T-helper 2 cell treated with Interferon-gamma antibody and Interleukin-4, amounts not matched to agents 5 μg/mL and 100 μg/mL, for 36 hours (primary cell): ENCODE measurements at places on chromosomes 1 and 21.

GRCh38 chr1:39214998-39215873, 10.7 kb downstream of the MACF1 start:
- peak; percentile 43 for DNase-seq

GRCh38 chr1:161119092-161119903, 1.4 kb downstream of the NIT1 start:
- peak; percentile 70 for DNase-seq

DNA sequence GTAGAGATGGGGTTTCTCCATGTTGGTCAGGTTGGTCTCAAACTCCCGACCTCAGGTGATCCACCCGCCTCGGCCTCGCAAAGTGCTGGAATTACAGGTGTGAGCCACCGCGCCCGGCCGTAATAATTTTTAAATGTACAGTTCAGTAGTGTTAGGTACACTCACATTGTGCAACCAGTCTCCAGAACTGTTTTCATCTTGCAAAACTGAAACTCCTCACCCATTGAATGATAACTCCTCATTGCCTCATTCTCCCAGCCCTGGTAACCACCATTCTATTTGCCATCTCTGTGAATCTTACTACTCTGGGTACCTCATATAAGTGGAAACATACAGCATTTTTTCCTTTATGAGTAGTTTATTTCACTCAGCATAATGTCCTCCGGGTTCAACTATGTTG, 3.4 kb downstream of the NLRP3 start:
- no peak for DNase-seq

GRCh38 chr21:43646550-43647260, 12.6 kb downstream of the HSF2BP start:
- DNase-seq = peak; percentile 80

GRCh38 chr21:41241341-41241740, 73.4 kb downstream of the BACE2 start:
- DNase-seq = no peak

GRCh38 chr1:197807739-197808453, 32.6 kb upstream of the DENND1B start:
- DNase-seq = no peak

GRCh38 chr1:107617456-107617855, 347.5 kb downstream of the VAV3 start:
- no peak for DNase-seq

- DNase-seq = no peak
These were observed 16.3 kb downstream of the SOX13 start for GRCh38 chr1:204089044-204089751.

- no peak for DNase-seq
These were observed 34.5 kb upstream of the PLXNA2 start for GRCh38 chr1:208278638-208279037.

DNA sequence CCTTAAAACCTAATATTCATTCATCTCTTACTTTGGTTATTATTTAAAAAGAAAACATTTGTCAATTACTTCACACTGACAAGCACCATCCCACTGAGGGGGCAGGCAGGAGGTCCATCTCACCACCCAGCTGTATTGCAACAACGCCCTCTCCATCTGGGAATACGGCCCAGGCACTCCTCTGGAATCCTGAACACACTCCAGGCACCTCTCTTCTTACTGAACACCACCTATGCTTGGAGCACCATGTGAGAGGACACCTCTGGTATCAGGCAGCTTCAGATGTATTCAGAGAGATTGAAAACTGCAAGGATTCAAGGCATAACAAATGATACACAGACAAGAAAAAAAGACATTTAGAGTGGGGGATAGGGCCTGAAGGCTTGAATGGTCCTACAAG, 147.1 kb downstream of the CACNA1E start:
- DNase-seq = no peak

DNA sequence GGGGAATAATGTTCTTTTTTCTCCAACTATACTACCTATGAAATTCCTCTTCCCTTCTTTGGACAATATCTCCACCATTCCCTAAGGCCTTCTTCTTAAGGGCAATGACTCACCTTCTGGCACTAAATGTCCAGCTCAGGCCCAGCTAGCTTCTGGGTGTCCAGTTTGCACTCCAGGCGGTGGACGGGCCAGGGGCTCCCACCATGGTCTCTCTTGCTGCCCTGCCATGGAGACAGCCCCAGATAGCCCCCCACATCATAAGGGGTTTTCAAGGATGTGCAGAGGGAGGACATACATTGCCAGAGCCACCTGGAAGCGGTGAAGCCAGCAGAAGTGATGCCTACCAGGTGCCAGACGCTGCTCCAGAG, 43.8 kb downstream of the C1orf198 start:
- no peak for DNase-seq

- peak; percentile 54 for DNase-seq
These were observed 76.8 kb downstream of the CD46 start for GRCh38 chr1:207828485-207829158.

DNA sequence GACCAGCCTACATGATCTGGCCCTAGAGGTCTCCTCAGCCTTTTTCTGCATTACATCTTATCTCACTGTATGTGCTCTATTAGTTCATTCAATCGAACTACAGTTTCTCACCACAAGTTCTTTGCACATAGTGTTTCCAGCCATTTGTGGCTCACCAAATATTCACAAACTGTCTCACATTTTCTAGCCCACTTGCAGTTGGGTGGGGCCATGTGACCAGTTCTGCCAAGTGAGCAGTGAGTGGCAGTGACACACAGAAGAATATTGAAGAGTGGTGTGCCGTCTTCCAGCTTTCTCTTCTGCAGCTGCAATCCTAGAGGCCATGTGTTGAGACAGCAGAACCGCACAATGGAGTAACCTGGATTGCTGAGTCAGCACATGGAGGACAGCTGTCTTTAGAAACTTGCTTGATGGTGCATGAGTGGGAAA, 103.2 kb upstream of the ZNF644 start:
- peak; percentile 70 for DNase-seq

- DNase-seq = no peak
These were observed 191.9 kb downstream of the RERE start for GRCh38 chr1:8625491-8625890.

DNA sequence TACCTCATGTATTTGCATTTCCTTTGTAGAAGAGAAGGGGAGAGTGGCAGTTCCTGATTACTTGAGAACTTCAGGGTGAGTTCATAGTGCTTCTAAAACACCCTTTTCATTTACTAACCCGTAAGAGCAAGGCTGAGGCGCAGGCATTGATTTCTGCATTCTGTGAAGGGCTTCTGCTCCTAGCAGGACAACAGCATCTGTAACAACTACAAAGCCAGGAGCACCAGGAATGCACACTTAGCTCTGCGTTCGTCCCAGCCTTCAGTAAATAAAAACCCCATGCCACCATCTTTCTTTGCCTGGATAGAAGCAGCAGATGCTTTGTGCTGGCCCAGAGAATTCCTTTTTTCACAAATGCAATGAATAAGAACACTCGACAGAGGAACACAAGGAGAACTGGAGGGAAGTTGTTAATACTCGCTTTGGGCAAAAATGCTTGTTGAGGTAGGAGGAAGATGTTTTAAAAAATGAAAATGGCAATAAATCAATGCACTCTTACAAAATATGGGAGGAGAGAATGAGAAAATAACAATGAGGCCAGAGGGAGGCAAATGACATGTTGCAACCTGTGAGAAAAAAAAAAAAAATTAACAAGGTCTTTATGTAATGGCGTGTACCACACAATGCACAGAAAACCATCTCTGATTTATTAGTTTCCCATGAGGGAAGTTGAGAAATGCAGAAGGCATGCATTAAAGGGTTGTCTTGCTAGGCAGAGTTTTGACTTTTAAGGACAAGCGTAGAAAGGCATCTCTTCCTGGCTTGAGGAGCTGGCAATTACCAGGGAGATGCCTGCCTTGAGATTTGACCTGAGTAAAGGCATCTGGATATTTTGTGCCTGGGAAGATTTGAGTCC, 418.8 kb downstream of the DISC1 start:
- DNase-seq = no peak

- peak; percentile 81 for DNase-seq
These were observed 70.7 kb downstream of the CD247 start for GRCh38 chr1:167447521-167448136.

DNA sequence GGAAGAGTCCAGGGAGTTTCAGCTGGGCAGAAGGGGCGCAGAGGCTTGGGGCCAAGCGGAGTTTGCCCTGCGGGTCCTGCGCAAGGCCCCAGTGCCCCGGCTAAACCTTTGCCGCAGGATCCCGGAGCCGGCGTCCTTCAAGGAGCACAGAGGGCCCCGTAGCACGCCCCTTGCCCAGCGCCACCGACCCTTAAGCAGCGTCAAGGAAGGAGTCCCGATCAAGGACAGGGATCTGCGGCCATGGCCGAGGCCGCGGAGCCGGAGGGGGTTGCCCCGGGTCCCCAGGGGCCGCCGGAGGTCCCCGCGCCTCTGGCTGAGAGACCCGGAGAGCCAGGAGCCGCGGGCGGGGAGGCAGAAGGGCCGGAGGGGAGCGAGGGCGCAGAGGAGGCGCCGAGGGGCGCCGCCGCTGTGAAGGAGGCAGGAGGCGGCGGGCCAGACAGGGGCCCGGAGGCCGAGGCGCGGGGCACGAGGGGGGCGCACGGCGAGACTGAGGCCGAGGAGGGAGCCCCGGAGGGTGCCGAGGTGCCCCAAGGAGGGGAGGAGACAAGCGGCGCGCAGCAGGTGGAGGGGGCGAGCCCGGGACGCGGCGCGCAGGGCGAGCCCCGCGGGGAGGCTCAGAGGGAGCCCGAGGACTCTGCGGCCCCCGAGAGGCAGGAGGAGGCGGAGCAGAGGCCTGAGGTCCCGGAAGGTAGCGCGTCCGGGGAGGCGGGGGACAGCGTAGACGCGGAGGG, 520 bp downstream of the CLIC6 start:
- DNase-seq = no peak

GRCh38 chr1:168007691-168008090, 70.8 kb upstream of the MPC2 start:
- DNase-seq = no peak

GRCh38 chr1:116886291-116886878, 23.3 kb upstream of the PTGFRN start:
- no peak for DNase-seq

DNA sequence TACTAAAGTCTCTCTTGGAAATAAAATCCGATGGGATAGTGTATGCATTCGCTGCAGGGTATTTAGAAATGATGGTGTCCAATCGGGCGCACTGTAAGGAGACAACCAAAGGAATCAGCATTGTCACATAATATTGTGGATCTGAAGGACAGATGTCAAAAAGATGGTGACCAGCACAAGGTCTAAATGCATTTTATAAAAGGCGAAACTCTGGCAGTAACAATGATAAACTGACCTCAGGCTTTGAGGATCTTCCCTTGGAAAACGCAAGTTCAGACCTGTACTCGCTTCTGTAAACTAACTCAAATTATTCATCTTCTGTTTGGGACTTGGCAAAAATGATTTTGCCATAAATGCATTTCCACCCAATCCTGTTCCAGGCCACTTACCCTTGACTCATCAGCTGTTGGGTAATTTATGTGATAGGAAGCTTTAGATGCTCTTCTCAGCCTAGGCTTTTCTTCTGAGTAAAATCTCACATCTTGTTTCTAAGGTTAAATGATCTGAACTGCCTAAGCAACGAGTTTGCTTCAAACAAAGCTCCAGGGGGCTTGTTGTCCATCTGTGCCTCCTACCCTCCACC, 33.8 kb downstream of the STPG1 start:
- DNase-seq = no peak

DNA sequence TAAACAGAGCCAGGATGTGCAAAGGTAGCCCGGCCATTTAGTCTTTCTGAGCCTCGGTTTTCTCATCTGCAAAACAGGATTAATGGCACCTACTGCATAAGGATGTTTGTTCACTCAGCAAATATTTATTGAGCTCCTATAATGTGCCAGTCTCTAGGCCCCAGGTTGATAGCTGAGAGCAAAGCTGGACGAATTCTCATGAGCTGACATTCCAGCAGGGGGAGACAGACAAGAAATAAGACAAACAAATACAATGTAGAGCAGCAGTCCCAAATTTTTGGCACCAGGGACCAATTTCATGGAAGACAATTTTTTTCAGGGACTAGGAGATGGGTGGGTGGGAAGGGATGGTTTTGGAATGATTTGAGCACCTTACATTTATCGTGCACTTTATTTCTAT, 74.3 kb upstream of the PAX7 start:
- no peak for DNase-seq

DNA sequence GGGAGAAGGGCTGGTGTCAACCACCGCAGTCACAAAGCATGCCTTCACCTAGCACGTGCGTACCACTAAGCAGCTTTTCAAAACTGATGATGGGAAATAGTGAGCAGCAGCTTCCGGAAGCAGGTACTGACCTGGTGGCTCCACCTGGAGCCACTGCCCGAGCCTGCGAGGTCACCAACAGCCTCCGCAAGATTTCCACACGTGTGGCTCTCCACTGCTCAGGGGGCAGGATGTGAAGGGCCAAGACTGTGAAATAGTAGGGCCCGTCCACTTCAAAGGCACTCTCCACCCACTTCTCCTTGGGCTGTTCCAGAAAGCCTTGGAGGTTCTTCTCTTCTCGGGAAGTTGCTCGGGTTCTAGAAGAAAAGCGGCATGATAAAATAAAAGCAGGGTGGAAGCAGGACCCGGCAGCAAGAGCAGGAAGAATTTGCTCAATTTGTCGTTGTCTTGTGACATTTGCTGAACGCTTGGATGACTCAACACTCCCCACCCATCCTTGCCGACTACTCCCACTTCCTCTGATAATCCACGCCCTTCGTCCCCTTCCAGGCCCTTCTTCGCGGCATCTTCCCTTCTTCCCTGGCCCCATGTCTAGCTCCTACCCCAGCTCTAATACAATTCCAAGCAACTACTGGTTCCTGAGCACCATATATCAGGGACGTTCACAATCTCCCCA, 124.9 kb upstream of the IFFO2 start:
- DNase-seq = no peak

GRCh38 chr1:9245661-9246060, 11.1 kb downstream of the H6PD start:
- DNase-seq = no peak

DNA sequence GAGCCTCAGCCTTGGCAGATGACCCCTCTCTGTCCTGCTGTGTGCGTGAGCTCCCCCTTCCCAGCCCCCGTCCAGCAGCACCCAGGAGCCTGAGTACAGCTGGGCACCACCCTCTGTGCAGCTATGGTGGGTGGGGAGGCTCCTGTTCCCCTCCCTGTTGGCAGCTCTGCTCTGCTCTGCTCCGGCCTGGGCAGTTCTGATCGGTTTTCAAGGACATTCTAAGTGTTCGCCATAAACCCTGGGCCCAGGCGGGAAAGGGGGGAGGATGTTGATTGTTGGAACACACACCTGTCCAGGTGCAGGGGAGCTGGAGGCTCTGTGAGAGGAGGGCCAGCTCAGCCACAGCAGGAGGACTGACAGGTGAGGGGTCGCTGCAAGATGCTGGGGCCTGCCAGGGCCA, at the start of gene CLCNKB:
Gene CLCNKB (plus strand): TSS at position 262 of the 400 bp plus-strand sequence. CDS start 711 bp downstream, outside the sequence.
- DNase-seq = no peak

GRCh38 chr1:115469703-115470476, 131.8 kb upstream of the NGF start:
- DNase-seq = no peak

DNA sequence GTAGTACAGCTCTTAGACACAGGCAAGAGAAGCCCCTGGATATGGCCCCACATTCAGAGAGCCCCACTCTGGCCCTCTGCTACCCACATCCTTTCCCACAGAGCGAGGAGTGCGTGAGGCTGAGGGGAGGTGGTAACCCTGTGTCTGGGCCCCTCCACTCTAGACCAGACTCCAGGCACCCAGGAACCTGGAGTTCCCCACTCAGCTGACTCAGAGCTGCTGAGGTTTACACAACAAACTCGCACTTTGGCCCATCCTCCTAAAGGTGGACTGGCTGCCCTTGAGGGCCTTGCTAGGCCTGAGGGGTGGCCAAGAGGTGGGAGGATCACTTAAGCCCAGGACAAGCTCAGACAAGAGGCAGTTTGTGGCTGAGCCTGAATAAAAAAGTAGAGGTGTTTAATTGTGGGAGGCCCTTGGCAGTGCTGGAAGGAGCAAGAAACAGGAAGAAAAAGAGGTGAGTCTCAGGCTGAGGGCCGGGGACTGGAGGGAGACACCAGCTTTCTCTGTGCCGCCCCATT, 10.7 kb downstream of the MR1 start:
- DNase-seq = peak; percentile 74
